ENCODE measurements at places on chromosomes 2 and 18.
A peak's percentile ranks its signal among the peaks of the same experiment; 100 is the strongest.

DNA sequence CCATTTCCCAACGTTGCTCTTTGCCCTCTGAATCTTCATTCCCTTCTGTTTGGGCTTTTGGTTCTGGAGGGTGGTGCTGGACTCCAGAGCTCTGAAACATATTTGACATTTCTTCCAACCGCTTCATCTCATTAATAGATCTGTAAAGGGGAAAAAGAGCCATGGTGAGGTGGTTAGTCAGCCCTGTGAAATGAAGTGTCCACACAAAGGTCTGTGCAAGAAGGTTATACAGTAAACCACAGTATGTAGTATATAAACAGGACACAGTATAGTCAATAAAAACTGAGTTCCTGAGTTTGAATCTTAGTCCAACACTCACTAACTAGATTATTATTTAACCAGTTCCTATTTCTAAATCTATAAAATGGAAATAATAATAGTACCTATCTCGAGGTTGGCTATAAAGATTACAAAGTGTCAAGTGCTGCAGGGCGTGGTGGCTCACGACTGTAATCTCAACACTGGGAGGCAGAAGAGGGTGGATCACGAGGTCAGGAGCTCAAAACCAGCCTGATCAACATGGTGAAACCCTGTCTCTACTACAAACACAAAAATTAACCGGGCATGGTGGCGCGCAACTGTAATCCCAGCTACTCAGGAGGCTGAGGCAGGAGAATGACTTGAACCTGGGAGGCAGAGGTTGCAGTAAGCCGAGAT is 13.1 kb downstream of the STARD7 start:
- no peak for DNase-seq

GRCh38 chr2:128638341-128639119 is 319.9 kb upstream of the HS6ST1 start:
- no peak for DNase-seq

DNA sequence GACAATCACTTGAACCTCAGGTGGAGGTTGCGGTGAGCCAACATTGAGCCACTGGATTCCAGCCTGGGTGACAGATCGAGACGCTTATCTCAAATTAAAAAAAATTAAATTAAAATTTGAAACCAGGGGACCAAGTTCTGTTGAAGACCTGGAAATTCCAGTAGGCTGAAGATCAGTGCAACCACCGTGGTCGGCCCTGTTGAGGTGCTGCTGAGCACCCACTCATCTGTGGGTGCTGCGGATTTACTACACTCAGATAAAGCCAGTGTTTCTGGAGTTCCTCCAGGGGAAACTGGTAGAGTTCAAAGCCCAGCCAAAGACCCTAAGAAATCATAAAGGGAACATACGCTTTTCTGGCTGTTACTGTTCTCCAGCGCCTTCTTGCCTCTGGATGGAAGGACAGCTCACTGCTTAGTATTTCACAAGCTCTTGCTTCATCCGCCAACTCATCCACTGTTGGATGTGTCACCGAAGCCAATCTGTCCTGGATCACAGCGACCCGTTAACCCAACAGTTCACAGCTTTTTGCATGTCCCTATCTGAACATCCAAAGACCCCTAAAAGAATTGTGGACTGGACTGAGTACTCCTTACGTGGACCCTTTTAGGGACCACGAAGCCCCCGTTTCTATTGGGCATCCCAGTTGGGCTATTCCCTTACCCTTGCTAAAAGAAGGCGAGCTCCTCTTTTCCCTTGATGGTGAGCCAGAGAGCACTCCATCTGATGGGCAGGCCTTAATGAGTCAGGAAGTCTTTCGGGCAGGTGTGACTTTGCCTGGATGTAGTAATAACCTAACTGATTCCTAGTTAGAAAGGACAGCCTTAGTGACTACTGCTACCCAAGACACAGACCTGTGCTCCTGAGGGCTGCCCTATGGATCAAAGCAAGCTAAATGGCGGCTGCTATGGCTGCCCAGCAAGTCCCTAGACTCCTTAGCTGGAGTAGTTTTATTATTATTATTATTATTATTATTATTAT is 6.0 kb upstream of the ALPP start:
- no peak for DNase-seq

GRCh38 chr18:37844209-37844970 is 278.8 kb upstream of the CELF4 start:
- DNase-seq, result no peak

DNA sequence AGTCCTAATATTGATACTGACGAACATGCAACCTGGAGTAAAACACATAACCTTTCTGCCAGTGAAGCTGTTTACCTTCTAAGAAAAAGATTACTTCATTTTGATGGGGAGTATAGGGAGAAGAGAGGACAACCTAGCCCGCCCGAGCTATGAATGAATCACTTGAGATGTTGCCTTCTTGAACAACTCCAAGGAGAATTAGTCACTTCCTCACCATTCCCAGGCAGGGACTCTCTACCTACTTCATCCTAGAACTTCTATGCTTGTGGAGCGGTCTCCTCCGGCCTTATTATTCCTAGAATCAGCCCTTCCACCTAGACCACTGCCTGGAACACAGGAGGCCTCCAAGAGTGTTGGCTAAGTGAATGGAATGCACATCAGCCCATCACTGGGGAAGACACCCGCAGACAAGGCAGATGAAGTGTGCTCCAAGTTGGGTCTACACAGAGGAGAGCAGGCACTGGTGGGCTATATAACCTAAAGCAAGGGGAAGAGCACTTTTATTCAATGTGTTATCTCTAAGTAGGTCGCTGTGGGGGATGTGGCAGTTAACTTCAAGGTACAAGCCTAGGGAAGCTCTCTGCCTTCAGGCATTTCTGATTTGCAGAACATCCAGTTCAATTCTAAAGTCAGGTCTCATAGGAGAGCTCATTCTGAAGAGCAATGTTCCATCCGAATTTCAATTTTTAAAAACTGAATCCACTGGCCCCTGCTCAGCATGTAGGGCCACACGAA is 57.4 kb downstream of the STK39 start:
- no peak for DNase-seq

GRCh38 chr2:201185863-201186262 is 2.9 kb downstream of the CASP10 start:
- DNase-seq, result no peak

DNA sequence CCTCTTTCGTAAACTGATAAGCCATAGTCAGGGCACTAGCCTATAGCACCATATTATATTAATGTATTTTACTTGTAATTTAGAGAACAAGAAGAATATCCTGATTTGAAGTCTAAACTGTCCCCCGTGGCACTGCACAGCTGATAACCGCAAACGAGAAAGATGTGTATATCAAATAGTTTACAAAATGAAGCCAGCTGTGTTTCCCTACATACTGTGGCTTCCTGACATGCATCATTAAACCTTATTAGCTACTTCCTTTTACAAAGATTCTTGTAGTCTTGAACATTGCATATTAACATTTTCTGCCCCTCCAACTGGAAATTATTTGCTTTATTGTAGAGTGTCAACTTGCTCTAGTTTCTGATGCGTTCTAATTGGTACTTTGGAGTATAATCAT is 153.5 kb upstream of the NFATC1 start:
- no peak for DNase-seq

DNA sequence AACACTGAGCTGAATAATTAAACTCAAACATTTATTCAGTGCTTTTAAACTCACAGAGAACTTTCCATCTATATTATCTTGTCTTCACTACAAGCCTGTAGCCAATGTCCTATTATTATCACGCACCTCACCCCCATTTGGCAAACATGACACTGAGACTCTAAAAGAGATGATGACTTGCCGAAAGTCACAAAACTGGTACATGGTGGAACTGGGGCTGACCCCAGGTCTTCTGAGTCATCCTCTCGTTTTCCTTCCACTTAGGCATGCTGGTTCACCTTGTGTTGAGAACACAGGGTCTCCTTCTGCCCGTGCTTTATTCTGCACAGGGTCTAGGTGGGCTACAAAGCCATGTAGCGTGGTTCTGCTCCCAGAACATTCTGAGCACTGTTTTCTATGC is 230.0 kb upstream of the MGAT5 start:
- DNase-seq, result no peak

DNA sequence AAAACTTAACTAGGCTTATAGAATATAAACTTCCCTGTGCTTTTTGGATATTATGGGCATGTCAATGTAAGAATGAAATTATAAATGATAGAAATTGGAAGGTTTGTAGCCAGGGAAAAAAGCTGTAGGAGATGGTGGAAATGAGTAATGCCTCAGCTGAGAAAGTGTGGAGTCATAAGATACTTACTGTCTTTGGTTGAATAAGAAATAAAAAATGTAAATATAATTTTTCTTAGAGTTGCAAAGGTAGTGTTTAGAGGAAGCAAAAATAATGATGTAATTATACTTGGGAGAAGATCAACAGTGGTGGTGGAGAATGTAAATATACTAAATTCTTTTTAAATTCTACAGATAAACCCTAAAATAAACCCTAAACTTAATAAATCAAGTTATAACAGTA is 26.2 kb upstream of the RND3 start:
- DNase-seq, result no peak

DNA sequence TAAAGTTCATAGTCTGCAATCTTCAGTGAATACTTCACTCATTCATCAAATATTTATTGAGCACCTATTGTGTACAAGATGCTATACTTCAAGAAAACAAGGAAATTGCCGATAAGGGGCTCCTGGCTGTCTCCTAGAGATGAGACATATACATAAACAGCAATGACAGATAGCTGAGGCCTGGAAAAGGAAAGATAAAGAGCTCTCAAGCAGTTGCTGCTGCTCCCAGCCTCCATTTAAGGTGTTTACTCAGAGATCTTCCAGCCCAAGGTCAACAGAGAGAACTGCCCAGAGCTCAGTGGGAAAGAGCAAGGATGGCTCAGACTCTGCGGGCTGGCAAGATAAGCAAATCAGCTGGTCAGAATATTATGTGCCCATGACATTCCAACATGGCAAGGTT is 3.3 kb upstream of the SLC14A2 start:
- no peak for DNase-seq

GRCh38 chr2:181352158-181352557 is 105.0 kb upstream of the ITGA4 start:
- DNase-seq, result no peak

DNA sequence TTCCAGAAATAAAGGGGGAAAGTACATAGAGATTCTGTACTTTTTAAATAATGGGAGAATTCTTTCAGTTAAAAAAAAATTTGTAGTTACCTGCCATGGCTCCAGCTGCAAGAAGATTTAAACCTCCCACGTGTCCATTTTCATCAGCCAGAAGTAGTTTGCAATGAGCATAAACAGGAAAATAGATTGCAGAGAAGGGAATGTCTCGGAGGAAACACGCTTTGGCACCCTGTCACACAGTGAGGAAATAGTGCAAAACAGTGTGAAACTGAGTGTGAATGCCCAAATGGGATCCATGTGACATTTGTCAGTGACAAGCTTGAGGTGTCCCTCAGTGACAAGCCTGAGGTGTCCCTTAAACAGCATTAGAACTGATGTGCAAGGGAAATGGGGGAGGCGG is 102.7 kb downstream of the SLC25A12 start:
- DNase-seq, result no peak

- peak; percentile 30 for DNase-seq
These were observed 121.0 kb downstream of the GYPC start for GRCh38 chr2:126776692-126777619.

DNA sequence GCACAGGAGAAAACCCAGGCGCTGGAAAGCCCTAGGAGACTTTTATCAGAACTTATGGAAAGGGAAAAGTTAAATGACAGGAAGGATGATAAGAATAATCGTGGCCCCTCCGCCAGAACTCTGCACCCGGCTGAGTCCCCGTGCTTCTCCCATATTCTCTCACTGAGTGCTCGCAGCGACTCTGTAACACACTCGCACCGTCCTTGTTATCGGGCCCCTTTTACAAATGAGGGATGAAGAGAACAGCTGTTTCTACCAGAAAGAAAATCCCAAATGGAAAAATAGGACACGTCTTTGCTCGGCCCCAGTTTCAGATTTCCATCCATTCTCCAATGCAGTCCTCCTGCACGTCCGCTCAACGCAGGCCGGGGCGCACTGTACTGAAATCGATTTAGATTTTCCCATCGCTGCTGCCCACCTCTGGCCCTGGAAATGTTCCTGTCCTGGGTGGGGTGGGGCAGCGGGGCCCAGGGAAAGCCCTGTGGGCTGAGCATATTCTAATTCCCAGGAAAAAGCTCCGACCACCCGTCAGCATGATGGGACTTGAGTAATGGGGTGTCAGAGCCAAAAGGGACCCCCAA is 66.4 kb downstream of the KCNF1 start:
- DNase-seq, result no peak

DNA sequence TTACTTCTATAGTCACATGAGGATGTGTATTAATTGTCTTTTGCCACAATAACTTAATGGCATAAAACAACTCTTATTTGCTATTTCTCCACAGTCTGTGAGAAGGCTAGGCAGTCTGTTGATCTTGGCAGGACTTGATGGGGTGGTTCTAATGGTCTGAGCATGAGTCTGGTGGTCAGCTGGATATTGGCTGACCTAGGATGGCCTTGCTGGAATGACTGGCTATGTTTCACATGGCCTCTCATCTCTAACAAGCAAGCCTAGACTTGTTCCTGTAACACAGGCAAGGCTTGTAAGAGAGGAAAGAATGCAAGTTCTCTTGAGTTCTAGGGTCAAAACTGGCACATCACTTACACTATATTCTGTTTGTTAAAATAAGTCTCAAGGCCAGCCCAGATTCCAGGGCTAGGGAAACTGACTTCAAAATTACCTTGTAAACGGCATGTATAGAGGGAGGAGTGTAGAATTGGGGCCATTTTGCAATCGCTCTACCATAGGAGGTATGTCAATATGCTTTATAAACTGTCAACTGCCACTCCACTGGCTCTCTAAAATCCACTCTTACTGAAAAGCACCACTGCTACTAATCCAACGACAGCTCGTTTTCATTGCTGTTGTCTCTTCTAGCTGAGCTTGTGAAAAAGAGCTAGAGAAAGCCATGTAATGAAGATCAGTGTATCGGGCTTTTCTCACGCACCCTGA is 325.0 kb upstream of the PKDCC start:
- DNase-seq, result no peak

GRCh38 chr18:61957801-61958516 is 65.2 kb upstream of the RNF152 start:
- no peak for DNase-seq

DNA sequence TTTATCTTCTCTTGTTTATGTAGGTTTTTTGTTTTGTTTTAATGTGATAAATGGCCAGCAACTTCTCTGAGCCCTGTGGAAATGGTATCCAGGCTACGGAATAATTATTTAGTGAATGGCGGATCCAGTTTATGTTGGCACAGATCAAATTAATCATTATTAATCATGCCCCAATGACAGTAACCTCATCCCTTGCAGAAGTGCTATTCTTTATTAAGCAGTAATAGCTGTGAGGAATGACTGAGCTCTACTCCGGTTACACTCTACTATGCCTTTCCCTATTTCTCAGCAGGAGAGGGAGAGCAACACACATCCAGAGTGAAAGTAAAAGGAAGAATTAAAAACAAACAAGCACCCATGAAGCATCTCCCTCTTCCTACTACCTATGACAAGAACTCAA is 84.8 kb downstream of the SETBP1 start:
- DNase-seq, result no peak
